ENCODE measurements at places on chromosomes 13 and 19.
A peak's percentile ranks its signal among the peaks of the same experiment; 100 is the strongest.

GRCh38 chr19:38531515-38531914 lies 86.2 kb downstream of the MAP4K1 start:
- no peak for DNase-seq

DNA sequence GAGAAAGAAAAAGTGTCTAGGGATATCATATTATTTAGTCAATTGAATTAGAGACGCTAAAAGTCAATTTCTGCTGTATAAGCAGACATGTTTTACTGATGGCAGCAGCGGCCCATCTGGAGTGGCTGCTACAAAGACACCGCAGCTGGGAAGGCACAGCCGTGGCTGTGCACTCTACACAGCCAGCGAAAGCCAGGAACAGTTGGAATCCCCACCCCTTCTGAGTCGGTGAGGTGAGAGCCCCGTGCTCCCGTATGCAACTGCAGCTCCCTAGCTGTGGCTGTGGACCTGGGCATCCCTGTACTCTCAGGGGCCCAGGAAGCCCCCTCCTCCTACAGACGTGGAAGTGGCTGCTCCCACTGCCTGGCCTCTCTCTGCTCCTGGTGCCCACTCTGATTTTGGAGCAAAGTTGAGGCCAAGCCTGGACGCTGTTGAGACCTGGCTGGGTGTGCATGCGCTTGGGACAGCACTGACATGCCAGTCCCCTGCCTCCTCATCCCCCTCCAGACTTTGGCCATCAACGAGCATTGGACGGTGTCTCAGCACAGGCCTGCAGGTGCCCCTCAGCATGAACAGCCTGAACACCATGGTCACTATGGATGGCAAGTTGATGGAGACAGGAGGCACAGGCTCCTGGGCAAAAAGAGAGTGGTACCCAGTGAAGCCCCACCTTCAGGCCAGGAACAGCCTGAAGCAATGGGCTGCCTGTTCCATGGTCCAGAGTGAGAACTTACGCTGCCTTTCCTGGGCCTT lies 944.0 kb upstream of the MIR17HG start:
- DNase-seq = no peak

DNA sequence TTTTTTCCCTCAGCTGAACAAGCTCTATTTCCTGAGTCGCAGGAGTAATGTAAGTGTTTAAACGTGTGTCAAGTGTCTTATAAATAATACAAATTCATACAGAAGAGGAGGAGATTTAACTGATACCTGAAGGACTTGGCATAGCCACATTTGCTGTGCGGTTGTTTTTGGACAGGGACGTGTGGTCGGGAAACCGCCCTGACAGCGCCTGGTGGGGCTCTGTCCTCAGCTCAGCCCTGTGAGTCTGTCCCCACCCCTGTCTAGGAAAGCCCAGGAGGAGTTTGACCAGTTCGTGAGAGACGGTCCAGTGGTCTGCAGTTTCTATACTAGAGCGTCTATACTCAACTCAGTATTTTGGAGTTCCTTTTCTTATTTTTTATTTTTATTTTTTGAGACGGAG lies 16.7 kb downstream of the ZIC2 start:
- no peak for DNase-seq

GRCh38 chr19:5170329-5170745 lies 170.3 kb downstream of the PTPRS start:
- DNase-seq = peak; percentile 47

DNA sequence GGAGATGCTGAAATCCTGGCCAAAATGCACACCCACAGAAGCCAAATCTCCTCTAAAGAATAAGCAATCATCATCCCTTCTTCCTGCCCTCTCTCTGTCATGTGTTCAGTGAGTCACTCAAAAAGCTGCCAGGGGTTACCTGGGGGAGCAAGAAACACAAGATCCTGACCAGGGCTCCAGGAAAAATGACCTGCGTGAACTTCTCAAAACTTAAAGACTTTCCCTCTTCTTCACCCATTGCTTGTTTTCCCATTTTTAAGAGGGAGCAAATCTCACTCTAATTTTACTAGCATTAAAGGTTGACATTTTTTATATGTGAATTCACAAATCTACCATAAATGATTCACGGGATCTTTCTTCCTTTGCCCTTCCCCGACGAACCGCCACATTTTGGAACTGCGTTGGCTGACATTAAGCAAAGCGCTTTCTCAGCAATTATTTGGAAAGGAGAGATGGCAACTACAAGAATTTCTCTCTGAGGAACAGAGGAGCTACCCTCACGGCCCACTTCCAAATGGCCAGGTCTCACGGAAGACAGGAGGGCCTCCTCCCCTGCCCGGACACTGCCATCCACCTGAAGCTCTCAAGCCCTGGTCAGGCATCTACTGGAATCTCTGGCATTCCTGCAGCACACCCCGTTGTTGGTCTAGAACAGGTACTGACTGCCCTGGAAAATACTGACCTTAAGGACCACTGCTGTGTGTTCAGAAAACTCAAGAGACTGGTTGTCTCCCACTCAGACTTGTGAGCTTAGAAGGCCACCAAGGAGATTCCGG lies 14.2 kb downstream of the TSHZ3 start:
- DNase-seq = no peak

- no peak for DNase-seq
These were observed 667.1 kb downstream of the PCDH17 start for GRCh38 chr13:58298556-58299135.

GRCh38 chr13:44609137-44609536 lies 33.0 kb upstream of the TSC22D1 start:
- no peak for DNase-seq
